ENCODE measurements at places on chromosomes 2 and 18. TPM values are rescaled to one million over a fixed set of nuclear protein-coding genes. Genes with fewer than 3 reads are reported as not detected.

DNA sequence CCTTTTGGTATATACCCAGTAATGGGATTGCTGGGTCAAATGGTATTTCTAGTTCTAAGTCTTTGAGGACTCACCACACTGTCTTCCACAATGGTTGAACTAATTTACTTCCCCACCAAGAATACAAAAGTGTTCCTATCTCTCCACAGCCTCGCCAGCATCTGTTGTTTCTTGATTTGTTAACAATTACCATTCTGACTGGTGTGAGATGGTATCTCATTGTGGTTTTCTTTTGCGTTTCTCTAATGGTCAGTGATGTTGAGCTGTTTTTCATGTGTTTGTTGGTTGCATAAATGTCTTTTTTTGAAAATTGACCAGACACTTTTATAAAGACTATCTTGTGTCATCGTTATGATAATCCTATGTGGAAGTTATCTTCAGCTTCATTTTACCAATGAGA lies 16.0 kb upstream of the ATP8B1 start:
- DNase-seq = no peak

DNA sequence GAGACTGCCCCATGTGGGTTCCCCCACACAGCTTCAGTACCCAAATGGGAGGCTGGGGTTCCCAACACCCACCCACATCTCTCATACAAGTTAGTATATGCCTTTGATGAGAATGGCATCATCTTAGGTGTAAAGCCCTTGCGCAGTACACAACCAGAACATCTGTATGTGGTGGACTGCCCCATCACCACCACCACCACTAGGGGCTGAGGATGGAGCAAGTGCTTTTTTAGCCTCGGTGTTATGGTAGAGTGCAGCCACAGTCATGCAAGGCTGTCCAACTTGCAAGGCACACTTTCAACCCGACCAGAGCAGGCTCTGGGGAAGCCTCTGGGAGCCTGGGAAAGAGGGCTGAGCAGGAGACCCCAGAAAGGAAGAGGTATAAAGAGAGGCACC lies 241.2 kb downstream of the TFCP2L1 start:
- no peak for DNase-seq

Gene GREB1
- 8.7 TPM for polyA plus RNA-seq

Gene ABCA12
- polyA plus RNA-seq = 0.03 TPM

Gene CIB4
- not detected for polyA plus RNA-seq

DNA sequence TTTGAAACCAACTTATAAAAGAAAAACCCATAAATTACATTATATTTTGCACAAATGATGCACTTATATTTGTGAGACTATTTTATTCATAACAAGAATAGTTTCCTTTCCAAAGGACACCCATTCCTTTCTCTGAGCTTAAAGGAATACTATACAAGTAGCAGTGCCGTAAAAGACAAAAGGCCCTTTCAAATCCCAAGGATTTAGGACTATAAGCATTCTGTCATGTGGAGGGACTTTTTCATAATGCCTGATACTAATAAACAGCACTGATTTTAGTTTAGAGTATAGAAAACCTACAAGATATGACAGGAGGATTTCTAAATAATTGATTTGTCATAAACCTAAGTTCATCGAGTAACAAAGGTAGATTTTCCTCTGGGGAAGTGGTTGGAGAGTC lies 1134.2 kb upstream of the ZEB2 start:
- DNase-seq = no peak

Gene RAB6C
- 1.0 TPM for polyA plus RNA-seq

DNA sequence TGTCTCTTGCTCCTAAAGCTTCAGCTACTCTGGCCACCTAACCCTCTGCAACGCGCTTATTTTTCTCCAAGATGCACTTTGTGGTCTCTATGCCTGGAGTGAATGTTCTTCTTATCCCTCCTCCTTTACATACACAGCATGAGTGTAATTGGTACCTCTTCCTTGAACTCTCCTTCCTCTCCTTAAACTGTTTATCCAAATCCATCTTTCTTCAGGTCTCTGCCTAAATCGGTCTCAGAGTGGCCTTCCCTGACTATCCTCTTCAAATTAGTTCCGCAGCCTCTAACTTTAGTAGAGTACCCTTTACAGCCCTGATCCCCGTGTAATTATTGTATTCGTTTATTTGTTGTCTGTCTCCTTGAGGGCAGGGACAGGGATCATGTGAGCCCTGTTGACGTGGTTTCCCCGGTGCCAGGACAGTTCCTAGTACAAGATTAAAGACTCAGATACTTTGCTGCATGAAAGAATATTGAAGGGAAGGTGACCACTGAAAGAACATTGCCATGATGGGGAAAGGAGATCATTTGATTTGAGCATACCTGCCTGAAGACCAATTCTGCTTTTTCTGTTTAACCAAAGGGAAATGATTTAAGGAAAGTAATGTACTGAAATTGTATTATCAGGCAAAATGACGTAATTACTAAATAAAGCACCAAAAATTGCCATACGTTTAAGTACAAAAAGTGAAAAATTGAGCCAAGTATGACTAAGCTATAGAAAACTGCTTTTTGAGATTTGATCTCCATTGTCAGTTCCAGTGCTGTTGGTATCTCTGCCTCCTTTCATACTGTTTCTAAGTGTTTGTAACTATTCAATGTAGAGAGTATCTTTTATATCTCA lies 1.2 kb downstream of the CNOT9 start:
- DNase-seq = peak; percentile 46

GRCh38 chr2:180366481-180366880 lies 359.4 kb upstream of the CWC22 start:
- peak; percentile 34 for DNase-seq

- no peak for DNase-seq
Observed at GRCh38 chr18:62918361-62918760, 203.0 kb downstream of the PHLPP1 start.

Gene ARHGAP25
- polyA plus RNA-seq = 5.0 TPM

- DNase-seq = no peak
Observed at GRCh38 chr18:45155526-45155925, 459.8 kb upstream of the SLC14A2 start.

Gene UGT1A4
- polyA plus RNA-seq = not detected

DNA sequence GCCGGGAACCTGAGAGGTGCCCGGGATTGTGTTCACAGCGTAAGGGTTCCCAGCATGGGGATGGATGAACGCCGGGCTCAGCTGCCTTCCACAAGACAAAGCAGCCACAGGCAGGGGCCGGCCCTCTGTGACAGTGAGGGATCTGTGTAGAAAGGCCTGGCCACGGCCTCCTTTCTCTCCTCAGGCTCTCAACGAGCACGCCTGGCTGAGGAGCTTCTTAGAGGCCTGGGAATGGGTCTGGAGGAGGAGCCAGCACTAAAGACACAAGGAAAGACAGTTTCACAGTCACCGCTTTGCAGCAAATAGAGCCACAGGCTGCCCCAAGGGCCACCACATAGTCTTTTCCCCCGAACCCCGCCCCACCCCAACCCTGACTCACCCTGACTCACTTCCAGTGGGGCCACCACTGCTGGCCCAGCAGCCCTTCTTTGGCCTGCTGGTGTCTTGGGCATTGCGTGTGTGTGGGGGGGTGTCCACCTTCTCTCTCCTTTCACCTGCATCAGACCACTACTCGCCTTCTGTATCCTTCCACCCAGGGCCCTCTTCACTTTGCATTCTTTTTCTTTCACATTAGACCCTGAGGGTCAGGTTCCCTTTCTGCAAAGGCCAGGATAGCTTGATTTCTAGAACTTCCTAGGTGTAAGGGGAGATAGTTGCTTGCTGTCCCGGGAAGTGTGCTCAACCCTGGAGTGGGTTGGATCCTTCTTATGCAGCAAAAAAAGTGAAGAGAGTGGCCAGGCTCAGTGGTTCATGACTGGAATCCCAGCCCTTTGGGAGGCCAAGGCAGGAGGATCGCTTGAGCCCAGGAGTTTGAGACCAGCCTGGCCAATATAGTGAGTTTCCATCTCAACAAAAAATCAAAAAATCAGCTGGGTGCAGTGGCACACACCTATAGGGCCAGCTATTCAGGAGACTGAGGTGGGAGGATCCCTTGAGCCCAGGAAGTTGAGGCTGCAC lies 19.3 kb upstream of the HPCAL1 start:
- peak; percentile 53 for DNase-seq

Gene ATP8B1
- polyA plus RNA-seq = 4.6 TPM

Gene FAM237A
- not detected for polyA plus RNA-seq

GRCh38 chr2:118699447-118700175 lies 147.8 kb downstream of the EN1 start:
- DNase-seq = no peak

- no peak for DNase-seq
Observed at GRCh38 chr2:1833726-1834125, 89.4 kb upstream of the PXDN start.

DNA sequence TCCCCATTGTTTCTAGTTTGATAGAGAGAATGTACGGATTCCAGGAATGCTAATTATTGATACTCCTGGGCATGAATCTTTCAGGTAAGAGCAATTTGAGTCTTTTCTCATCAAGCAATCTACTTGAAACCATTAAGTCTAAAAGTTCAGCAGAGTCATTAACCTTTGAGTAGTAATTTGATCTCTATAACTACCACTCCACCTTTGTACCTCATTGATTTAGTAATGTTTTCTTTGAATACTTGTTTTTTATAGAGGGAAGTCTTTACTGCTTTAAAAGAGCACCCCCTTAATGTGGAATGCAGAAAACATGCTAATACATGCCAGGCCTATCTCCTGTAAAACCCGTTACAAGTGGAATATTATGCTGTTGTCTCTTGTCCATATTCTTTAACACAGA lies 45.0 kb downstream of the EIF5B start:
- no peak for DNase-seq

DNA sequence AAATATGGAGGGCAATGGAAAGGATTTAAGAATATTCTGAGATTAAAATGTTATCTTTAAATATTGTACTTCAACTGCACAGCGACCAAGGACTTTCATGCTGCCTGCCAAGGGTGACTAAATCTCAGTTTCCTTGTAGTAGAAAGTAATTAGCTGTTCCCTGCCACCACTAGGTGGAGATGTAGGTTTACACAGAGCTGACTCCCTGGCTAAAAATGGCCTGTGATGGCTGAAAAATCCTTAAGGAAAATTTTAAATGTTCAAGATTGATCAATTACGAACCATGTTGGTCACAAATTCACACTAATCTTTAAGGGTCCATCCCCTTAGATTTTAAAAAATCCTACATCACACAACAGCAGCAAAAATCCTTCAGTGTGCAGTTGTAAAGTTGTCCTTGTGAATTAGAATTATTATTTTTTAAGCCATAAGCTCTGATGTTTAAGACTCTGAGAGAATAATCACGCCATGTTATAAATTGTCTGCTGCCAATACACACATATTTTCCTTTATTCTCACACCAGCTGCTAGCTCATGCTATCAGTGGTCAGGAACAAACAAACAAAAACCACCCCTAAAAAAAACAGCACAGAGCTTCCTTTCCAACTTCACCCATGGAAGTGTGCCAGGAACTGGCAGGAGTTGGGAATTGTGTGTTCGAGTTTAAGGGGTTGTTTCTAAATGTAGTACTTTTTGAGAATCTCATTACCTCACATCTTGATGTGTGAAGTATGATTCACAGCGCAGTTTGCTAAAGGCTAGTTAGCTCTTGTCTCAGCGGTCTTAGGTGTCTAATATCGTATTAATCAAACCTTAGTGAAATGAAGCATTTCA lies 399.8 kb downstream of the TMEM182 start:
- DNase-seq = peak; percentile 72

Gene PIEZO2
- 52.4 TPM for polyA plus RNA-seq

DNA sequence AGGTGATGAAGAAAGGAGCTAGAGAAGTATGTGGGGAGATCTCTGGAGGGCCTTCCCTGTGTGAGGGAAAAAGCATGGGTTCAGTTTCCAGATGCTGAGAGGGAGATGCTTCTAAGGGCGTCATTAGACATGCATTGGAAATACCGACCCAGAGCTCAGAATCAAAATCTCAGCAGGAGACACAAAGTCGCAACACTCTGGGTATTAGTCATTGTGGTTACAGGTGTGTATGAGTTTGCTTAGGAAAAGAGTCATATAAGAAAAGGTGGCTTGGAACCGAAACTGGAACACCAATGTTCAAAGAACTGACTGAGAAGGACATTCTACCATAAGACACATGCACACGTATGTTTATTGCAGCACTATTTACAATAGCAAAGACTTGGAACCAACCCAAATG lies 477.1 kb downstream of the FBXO15 start:
- DNase-seq = no peak

Gene FOXI3
- not detected for polyA plus RNA-seq

Gene NHEJ1
- polyA plus RNA-seq = 12.6 TPM

DNA sequence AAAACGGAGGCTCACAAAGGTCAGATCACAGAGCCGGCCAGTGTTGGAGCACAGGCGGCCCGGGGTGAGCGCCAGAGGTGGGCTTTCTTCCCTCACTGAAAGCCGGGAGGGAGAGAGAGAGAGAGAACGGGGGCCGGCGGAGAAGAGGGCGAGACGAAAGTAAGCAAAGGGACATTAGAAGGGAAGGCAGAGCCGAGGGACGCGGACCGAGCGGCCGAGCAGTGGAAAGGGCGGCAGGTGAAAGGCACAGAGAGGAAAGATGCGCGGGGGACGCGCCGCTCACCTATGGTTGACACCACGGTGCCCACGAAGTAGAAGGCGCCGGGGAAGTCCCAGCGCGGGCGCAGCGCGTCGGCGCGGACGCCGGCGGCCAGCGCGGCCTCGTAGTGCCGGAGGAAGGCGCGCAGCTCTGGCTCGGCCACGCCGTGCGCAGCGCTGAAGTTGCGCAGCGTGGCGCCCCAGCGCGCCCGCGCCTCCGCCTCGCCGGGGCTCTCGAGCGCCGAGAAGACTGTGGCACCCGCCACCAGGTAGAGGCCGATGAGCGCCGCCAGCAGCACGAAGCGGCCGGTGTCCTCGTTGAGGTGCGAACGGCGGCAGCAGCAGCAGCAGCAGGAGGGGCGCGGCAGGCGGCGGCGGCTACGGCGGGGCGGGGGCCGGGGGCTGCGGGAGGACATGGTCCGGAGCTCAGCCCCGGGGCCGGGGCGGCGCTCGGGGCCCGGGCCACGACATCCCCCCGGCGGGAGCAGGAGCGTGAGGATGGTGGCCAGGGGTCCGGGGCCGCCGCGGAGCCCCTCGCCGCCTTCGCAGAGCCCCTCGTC lies 166.9 kb downstream of the MSH2 start:
- no peak for DNase-seq

DNA sequence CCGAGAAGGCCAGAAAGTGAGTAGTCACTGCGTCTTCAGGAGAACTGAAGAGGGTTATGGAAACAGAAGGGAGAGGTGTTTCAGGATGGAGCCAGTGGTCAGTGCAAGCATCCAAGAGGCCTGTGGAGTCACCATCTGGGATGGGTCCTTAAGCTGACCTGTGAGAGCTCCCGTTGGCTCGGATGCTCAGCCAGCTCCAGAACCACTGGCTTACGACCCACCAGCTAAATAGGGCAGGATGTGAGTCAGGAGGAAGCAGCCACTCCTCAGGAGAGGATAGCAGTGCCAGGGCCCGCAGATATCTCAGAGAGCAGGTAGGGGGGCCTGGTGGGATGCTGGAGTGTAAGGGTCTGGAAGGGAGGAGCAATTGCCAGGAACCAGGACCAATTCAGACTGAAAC lies 63.1 kb upstream of the B3GNT7 start:
- DNase-seq = no peak

- DNase-seq = no peak
Observed at GRCh38 chr18:79380816-79381806, 14.6 kb upstream of the NFATC1 start.

Measured in muscle of back (tissue), 13 donors.